GM03348 (cell line): ENCODE measurements at places on chromosomes 16 and 17.

DNA sequence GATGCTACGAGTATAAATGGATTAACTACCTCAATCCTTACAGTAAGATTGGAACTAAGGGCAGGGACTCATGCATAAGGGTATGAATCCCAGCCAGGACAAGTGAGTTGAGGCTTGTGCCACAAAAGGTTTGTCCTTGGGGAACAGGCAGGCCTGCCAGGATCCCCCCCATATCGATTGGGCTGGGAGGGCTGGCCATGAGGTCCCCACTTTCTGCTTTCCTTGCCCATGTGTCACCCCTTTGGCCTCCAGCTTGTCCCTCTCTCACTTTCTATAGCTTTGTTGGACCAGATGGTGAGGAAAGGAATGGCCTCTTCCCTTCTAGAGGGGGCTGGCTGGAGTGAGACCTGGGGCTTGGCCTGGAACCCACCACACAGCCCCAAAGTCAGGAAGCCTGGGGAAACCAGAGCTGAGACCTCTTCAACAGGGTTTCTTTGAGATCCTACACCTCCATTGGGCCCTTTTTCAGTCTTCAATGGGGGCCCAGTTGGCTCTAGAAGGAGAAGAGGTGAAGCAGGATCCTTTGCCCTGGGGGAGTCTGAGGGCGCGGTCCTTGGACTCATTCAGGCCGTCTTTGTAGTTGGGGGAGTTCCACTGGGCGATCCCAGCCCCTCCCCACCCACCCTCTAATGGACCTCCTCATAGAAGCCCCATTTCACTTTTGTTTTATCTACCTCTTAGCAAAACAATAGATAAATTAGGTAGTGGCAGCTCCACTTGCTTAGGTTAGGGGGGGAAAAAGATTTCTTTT, 57.3 kb downstream of the IGF2BP1 start:
- no peak for DNase-seq

DNA sequence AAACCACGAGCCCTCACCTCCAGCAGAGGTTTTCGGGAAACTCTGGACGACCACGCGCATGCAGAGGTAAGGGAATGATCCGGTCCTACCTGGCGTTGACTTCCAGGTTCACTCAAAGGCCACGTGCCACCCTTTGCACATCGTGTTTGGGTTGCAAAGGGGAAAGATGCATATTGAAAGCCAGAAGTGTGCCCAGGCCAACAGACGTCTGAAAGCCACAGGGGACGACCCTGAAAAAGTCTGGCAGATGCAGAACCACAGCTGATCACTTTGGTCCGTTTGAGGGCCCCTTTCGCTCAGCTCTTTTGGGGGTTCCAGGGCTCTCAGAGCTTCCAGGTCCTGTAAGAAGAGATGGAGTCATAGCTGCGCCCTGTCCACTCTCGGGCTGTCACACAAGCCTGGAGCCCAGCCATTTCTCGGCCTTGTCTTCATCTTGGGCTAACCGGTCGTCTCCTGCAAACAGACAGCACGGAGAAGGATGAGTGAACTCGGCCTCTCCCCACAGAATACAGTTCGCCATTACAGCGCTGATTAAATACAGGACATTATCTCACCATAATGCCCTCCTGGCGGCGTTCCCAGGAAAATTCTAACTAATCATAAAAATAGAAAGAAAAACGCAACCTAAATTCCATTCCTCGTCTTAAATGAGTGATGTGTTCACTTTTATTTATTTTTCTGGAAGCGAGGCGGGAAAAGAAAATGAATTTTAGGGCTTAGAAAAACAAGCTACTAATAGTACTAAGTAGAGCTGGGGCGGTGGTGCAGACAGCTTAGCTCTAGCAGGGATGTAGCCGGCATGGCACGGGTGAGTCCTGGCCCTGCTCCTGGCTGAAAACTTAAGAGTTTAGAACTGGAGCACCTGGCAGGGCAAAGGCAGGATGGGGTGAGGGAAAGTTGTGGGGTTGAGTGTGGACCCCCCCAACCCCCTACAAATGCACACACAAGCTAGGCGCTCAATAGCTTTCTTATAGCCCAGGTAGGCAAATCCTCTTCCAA, 45.5 kb upstream of the ZFHX3 start:
- DNase-seq: no peak

GRCh38 chr16:51845586-51846305, 694.7 kb upstream of the SALL1 start:
- DNase-seq: no peak

- no peak for DNase-seq
Measured at GRCh38 chr16:19123535-19124178, 9.9 kb downstream of the ITPRIPL2 start.

DNA sequence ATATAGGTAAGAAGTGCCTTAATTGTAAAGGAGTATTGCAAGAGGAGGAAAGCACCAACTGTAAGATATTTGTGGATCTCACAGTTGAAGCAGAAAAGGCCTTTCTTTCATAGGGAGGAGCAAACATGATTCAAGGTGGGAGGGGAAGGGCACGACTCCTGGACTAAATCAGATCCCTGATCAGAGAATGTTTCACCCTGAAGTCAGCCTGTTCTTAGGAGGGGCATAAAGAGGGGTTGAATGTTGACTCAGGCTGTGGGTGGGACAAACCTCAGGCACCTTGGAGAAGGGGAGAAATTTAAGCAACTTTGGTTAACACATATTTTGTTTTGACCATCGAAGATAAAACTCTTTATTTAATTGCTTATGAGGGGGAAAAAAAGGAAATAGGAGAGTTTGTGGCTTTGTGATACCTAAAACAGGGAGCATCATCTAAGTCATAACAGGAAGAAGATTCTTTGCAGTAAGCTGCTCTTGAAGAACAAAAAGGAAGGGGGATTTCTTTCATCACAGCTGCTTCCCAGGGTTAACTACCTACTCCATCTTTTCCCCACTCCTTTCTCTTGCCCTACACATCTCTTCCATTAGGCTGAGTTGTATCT, 158.6 kb upstream of the ZNF267 start:
- peak; percentile 6 for DNase-seq

DNA sequence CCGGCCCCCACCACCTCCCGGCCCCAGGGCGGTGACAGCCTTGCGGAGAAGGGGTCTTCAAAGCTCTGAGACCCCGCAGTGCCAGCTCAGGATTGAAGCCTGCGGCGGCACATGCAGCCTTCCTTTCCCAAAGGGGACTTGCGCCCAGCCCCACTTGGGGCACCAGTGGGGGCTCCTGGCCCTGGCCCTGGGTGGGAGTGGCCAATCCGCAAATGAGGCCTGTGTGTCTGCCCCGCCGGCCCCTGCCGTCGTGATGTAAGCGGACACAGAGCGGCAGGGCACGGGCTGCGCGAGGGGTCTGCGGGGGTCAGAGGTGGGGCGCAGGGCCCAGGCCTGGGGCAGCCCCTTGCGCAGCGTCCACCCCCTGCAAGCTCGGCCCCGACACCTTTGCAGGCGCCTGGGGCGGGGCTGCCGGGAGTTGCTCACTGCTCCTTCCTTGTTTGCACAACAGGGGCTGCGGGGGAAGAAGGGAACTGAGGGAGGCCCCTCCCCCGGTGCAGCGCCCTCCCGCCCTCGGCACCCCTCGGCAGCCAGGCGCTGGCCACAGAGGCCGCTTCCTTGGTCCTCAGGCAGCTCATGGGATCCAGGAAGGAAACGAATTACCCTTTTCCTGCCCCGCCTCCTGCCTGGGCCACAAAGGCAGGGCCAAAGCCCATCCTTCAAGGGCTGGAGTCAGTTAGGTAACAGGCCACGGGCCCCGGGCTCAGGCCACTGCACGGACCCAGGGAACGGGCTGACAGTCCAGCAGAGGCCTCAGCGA, 2.9 kb downstream of the SLC16A3 start:
- no peak for DNase-seq
